ENCODE measurements at places on chromosomes 6 and 20. TPM values are rescaled to one million over a fixed set of nuclear protein-coding genes. Genes with fewer than 3 reads are reported as not detected.
A peak's percentile ranks its signal among the peaks of the same experiment; 100 is the strongest.

DNA sequence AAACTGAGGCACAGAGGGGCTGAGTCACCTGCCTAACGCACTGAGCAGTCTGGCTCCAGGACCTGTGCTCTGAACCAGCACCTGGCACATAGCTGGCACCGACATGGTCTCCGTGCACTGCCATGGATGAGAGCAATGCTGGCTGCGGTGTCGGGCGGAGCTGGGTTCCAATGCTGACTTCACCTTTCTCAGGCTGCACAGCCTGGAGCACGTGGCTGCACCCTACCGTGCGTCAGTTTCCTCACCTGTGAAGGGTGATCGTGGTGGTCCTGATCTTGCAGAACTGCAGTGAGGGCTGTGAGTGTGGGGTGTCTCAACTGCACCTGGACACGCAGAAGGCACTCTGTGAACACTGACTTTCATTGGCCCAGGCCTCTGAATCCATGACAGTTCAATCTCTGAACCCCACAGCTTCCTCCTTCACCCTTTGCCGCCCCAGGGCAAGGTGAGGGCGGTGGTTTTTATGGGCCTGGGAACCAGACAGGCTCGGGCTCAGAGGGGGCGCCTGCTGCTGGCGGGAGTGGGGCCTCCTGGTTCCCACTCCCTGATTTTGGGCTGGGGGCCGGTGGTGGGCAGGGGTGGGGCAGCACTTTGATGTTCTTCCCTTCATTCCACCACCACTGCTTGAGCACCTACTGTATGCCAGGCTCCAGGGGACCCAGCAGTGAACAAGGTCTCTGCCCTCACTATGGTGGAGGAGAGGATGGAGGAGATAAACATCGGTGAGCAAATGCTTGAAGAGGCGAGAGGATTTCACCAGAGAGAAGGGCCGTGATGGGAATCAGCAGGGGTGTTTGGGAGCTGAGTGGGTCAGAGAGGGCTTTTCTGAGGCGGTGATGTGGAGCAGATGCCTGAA lies 102.9 kb downstream of the CEBPB start:
- DNase-seq = no peak

DNA sequence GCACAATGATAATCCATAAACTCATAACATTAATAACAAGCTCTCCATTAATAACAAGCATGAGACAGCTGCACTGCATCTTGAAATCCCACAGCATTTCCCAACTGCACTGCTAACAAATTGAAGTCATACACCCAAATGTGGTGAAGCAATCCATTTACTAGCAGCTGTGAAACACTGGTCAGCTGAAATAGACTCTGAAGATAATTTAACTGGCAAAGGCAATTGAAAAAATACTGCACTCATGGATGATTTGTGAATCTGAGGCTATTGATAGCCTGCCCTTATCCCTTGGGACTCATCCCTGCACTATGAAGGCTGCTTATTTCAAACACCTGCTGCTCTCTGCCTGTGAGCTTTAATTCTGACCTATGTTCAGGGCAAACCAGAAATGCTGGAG lies 49.1 kb upstream of the PLCB1 start:
- DNase-seq = peak; percentile 4

DNA sequence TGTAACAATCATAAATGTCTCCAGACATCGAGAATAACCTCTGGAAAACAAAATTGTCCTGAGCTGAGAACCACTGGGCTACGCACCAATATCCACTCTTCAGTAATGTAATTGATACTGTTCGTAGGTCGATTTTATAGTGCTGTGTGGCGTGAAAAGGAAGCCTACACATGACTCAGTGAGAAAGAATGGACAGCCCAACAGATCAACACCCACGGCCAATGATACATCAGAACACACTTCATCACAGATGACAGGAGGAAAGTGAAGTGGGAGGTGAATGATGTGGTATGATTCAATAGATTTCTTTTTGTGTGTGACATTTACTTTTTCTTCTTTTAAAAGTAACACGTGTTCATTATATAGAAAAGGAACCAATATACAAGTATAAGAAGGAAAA lies 93.5 kb downstream of the RPS12 start:
- no peak for DNase-seq

Gene ECT2L
- not detected for polyA plus RNA-seq
